ENCODE measurements at places on chromosomes 16 and 17.

GRCh38 chr17:81419319-81419885 is 24.1 kb downstream of the BAHCC1 start:
- peak; percentile 66 for DNase-seq

DNA sequence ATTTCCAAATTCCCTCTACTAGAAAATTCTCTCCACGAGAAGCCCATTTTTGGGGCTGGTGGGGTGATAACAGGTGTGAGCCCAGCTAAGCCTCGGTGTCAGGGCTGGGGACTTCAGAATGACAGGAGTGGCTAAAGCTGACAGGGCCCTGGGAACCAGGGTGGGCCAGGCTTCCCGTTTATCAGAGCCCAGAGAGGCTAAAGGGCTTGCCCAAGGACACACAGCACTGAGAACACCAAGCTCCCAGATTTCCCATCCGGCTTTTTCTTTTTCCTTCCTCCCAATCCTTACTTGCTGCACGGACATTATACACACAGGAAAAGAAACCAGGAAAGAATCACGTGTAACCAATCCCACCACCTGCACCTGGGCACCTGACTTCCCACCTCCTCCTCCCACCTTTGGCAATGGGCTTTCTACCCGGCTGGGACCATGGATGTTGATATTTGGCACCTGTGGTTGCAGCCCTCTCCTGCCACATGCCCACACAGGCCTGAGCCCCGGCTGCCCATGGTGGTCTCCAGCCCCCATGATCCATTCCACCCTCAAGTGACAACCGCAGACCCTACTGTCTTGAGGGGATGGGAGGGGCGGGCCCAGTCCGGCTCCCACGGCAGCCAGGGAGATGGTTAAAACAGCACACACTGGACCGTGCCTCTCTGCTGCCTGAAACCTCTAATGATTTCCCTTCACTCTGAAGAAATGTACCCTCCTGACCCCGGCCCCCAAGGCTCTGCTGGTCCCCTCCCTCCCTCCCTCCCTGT is 78.9 kb downstream of the ENGASE start:
- DNase-seq, result no peak

DNA sequence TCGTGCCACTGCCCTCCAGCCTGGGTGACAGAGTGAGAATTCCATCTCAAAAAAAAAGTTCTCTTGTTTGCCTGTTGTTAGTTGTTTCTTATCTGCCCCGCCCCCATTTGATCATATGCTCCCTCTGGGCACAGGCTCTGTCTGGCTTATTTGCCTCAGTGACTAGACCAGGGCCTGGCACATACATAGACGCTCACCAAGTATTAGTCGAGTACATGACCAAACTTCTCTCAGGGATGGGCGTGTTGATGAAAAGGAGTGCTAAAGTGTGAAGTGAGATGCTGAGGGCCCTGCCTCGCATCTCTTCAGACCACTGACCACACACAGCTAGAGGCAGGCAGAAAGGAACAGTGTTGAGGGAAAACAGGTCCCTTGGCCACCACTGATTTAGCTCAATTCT is 3.3 kb upstream of the HELZ start:
- DNase-seq, result no peak

- no peak for DNase-seq
Measured at GRCh38 chr16:728890-729744, 2.2 kb downstream of the HAGHL start.

GRCh38 chr17:80460429-80460834 is 16.0 kb downstream of the NPTX1 start:
- no peak for DNase-seq

DNA sequence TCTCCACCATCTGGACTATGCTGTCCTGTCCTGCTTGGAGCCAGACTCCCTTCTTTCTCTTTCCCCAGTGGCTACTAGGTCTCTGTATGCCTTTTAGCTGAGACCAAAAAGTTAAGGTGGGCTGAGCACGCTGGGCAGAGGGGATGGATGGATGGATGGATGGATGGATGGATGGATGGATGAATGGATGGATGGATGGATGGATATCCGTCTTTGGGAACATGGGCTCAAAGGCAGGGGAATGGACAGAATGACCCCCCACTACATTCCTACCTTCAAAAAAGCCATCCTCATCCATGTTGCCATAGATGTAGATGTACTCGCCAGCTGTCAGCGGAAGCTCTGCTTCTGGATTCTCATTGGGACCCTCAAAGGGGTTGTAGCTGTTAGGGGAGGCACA is 12.8 kb downstream of the TSPOAP1 start:
- DNase-seq, result no peak

- no peak for DNase-seq
Measured at GRCh38 chr17:63039342-63039741, 73.3 kb downstream of the TANC2 start.

DNA sequence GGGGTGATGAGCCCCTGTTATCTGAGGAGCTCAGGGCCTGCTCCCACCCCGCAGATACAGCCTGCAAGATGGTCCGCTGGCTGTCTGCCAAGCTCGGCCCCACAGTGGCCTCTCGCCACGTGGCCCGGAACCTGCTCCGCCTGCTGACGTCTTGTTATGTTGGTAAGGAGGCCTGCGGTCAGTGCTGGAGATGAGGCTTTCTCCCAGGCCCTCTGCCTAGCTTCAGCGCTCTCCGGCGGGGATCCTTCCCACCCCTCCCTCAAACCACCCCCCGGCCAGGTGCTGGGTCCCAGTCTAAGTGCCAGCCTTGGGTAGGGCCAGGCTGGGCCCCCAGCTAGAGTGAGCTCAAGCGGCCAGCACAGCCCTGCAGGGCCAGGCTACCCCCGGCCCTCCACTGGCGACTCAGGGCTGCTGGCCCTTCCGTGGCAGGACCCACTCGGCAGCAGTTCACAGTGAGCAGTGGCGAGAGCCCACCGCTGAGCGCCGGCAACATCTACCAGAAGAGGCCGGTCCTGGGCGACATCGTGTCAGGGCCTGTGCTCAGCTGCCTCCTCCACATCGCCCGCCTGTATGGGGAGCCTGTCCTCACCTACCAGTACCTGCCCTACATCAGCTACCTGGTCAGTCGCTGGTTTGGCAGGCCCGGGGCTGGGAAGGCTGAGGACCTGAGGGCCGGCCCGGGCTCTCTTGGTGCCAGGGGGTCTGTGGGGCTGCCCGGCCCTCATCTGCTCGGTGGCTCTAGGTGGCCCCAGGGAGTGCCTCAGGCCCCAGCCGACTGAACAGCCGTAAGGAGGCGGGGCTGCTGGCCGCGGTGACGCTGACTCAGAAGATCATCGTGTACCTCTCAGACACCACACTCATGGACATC is 6.1 kb downstream of the WDR81 start:
- DNase-seq, result no peak

- DNase-seq, result no peak
Measured at GRCh38 chr16:8665529-8665928, 8.9 kb upstream of the ABAT start.

GRCh38 chr16:89093602-89094251 is at the start of gene ACSF3:
Gene ACSF3 (plus strand): TSS chr16:89093852. CDS start chr16:89100682, 6,830 bp downstream.
- no peak for DNase-seq

- no peak for DNase-seq
Measured at GRCh38 chr17:81920612-81921536, 2.9 kb upstream of the SIRT7 start.

- DNase-seq, result no peak
Measured at GRCh38 chr17:58217766-58218165, 1.3 kb downstream of the MKS1 start.

DNA sequence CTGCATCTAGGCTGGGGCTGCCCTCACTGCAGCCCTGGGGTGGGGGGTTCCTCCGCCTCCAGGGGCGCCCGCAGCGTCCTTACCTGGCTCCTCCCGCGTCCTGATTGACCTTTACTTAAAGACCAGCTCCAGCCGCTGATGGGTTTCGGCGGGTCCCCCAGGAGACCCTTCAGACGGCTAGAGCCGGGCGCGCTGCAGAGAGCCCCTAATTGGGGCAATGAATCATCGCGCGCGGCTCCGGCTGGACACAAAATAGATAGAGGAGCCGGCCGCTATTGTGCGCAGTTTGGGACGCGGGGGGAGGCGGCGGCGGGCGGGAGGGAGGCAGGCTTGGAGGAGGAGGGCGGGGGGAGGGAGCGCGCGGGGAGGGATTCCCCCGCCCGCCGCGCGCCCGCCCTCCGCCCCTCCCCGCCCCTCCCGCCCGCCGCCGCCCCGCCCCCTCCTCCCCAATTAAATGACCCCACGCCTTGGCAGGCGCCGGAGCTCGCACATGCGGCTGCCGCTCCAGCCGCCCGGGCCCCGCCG is 56.5 kb upstream of the CIBAR2 start:
- DNase-seq, result no peak

GRCh38 chr16:26447570-26447969 is 619.2 kb upstream of the C16orf82 start:
- no peak for DNase-seq

- no peak for DNase-seq
Measured at GRCh38 chr16:47247690-47248089, 103.9 kb upstream of the NETO2 start.

DNA sequence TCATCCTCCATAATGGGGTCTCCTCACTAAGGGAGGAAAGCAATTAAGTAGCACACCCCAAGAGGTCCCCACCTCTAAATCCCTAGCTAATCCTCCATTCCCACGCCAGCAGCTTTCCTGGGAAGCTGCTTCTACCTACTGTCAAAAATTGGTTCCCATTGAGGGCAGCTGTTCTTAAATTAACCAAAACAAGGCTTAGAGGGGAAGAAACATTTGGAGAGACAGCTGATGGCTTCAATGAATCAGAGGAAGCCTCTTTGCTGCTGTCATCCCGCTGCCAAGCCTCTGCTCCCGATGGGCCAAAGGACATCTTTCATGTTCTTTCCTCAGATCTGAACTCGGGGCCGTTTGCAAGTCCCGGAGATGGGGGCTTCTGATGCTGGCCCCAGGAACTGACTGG is 26.6 kb downstream of the AIPL1 start:
- no peak for DNase-seq

- no peak for DNase-seq
Measured at GRCh38 chr16:22317001-22317530, 19.9 kb downstream of the POLR3E start.

GRCh38 chr17:80339731-80340456 is 75.1 kb upstream of the ENDOV start:
- no peak for DNase-seq

- no peak for DNase-seq
Measured at GRCh38 chr16:85857406-85857805, 41.6 kb upstream of the IRF8 start.

DNA sequence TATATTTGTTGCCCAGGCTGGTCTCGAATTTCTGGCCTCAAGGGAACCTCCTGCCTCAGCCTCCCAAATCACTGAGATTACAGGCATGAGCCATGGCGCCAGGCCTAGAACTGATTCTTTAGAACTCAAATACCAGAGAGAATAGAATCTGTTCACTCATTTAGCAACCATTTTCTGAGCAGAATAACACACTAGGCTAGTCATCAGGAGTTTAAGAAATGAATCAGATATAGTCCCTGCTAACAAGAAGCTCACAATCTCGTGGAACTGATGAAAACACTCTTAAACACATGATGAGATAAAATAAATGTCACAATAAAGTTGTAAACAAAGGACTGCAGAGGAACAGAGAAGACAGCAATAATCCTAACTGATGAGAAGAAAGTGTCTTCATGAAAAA is 55.8 kb upstream of the ADCY9 start:
- DNase-seq, result no peak

- no peak for DNase-seq
Measured at GRCh38 chr17:44086364-44087311, 16.1 kb downstream of the G6PC3 start.

- no peak for DNase-seq
Measured at GRCh38 chr16:21101631-21102420, 48.8 kb downstream of the DNAH3 start.

- no peak for DNase-seq
Measured at GRCh38 chr17:27630607-27631410, at the start of gene LGALS9. Gene LGALS9 (plus strand): TSS chr17:27631188. CDS start chr17:27631266, 78 bp downstream.

DNA sequence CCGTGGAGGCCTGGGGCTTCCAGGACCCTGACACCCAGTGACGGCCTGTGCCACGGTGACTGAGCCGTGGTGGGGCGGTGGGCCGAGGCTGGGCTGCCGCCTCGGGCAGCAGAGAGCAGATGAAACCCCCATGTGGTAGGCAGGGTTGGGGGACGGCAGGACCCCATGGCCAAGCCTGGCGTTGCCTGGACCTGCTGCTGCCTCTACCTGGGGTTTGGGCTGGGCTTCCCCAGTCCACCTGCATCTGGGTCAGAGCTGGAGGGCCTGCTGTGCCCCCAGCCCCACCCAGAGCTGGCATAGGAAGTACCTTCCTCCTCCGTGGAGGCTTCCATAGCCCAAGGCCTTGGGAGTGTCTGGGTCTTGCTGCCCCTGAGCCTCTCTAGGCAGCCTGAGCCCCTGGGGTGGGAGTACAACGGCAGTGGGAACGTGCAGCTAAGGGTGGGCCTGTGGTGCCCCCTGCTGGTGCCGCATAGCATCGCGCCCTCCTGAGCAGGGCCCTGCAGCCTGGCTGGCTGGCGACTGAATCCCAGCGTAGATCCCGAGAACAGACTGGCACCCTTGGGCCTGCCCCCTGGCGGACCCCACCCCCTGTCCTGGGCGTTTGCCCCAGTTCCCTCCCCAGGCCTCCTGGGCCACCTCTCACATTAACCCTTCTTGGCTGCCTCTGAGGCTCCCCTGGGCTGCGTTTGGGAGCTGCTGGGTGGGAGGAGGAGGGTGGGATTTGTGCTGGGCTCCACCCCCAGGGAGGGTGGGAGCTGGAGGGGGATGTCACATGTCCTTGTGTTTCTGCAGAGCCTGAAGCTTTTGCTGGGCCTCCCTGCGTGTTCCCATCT is 12.6 kb upstream of the ATP6V0C start:
- no peak for DNase-seq

- no peak for DNase-seq
Measured at GRCh38 chr16:50534958-50535357, 13.2 kb upstream of the NKD1 start.

All from NCI-H1048 (cell line).